Urinary bladder (tissue), 4 donors: ENCODE measurements at places on chromosomes 16 and 17.

GRCh38 chr17:76556765-76557367 lies 17.0 kb downstream of the PRCD start:
- no peak for DNase-seq

- DNase-seq: no peak
These were observed 5.3 kb upstream of the MAP3K14 start for GRCh38 chr17:45322168-45322567.

GRCh38 chr16:78794581-78795250 lies 695.3 kb downstream of the WWOX start:
- DNase-seq: no peak

GRCh38 chr16:53061701-53062159 lies 6.9 kb downstream of the CHD9 start:
- no peak for DNase-seq

DNA sequence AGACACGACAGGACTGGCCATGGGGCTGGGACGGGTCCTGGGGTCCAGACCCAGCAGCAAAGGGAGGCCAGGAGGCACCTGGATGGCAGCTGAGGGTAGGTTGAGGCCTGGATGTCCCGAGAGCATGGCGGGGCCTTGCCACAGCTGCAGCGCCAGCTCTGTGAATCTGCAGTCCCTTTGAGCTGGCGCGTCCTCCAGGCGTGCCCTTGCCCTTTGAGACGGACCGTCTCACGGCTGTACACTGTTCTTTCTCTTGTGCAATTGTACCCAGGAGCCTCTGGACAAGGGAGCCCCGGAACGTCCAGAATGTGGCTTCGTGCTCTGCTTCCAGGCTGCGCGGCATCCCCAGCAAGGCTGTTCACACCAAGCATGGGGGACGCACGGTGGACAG lies 69.5 kb upstream of the CIBAR2 start:
- no peak for DNase-seq

GRCh38 chr16:30494709-30495108 lies 22.2 kb downstream of the ITGAL start:
- DNase-seq: no peak

- DNase-seq: peak; percentile 41
These were observed 8.0 kb upstream of the FASN start for GRCh38 chr17:82105882-82106687.

GRCh38 chr16:77414752-77415231 lies 20.0 kb downstream of the ADAMTS18 start:
- no peak for DNase-seq

GRCh38 chr16:78761427-78761826 lies 662.0 kb downstream of the WWOX start:
- no peak for DNase-seq

DNA sequence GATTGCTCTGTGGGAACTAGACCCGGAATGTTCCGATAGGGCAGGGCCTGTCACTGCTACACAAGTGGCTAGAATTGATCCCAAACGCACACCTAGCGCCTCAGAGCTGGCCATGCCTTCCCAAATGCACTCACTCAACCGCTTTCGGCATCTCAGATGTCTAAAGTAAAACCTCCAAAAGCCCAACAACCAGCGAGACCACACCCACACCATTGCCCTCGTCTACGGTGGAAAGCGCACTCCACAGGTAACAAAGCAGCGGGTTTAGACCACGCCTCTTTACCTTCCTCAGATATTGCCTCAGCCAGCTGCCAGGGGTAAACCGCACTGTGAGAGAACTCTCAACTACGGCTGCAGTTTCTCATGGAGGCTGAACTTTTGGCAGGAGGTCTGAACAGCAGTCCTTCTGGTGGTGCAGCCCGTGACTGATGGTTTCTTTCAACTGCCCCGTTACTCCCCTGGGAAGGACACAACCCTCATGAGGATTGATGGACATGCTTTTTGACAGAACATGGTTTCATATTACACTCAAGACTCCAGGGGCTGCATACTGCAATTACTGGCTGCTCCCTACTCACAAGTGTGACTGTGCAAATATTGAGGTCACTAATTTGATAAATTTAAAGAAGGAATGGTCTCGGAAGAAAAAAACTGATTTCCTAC lies 34.5 kb downstream of the USP7 start:
- no peak for DNase-seq

DNA sequence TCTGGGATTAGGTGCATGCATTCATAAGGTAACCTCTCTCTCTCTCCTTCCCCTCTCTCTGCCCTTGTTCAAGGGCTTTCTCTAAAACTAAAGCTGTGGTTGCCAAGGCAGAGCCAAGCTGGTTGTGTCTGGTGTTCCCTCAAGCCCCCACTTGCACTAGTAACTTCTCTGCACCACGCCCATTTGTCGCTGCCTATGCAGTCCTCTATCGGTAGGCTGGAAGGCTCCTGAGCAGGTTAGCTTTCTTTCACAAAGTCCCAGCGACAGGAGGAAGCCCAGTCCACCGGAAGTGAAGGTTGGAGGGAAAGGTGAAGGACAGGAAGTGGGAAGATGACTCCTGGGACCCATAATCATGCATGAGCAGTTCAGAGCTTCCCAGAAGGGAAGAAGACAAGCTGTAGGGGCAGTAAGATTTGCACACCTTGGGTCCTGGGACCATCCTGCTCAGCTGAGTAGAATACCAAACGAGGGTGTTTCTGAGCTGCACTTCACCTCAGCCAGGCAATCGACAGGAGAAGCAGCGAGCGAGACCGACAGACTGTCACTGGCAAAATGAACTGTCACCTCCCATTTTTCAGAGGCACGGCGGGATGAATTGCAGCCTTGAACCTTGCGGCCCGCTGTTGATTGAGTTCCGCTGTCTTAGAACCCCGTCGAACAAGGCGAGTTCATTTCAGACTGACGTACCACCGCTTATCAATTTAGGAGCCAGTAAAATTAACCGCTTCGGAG lies 14.7 kb upstream of the SKAP1 start:
- DNase-seq: no peak

DNA sequence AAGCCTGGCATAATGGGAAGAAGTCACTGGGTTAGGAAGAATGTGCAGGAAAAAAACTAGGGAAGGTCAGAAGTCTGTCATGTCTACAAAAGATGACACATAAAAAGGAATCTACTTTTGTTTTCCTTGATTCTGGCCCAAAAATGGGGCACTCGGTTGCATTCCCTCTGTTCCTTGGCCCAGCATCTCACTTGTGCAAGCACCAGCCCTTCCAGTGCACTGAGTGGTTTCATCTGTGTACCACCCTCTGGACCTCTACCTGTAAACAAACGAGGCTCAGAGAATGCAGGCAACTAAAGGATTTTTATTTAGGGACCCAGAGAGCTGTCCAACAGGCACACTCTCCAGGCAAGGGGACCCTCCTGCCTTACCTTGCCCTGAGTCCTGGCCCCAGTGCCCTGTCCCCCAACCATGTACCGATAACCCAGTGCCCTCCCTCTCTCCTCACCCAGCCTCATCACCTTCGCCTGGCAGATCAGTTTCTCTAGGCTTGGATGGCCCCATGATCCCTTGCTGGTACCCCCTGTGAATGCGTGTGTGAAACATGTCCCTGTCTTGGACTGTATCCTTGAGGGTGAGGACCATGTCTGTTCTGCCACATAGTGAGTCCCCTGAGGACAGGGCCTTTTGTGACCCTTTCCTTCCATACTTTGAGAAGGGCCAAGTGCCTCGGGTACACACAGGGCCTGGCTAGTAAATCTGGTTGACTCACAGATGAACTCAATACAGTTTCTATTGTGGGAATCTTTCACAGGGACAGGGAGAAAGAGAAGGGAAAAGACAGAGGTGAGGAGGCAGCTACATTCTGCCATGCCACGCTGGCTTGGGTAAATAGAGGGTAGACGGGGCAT lies 13.3 kb downstream of the NXPH3 start:
- DNase-seq: no peak

DNA sequence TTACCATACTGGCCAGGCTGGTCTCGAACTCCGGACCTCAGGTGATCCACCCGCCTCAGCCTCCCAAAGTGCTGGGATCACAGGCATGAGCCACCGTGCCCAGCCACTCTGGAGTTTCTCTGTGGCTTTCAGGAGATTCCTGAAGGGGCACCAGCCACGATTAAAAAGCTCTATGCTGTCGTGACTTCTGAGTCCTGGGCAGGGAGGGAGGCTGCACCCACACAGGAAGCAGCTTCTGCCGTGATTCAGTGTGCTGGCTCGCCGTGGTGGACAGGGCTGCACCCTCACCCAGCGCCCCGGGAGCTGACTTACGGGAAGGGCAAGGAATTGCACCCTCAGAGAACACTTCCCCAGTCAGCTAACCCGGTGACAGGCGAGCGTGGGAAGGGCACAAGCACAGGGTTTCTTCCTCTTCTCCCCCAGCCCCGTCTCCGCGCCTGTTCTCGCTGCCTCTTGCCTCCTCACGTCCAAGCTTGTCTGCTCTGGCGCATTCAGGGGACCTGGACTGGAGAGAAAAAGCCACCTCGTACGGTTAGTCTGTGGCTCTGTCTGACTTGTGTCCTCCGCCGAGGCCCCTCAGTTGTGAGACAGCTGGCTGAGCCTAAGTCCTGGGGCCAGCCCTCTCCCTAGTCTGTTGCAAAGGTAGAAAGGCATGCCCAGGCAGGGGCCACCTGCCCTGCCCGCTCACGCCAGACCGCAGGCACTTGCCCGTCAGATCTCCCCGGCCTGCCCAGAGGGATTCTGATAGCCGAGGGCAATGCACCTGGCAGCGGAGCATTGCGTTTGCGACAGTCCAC lies 145.0 kb downstream of the SEC14L1 start:
- no peak for DNase-seq

GRCh38 chr17:34503528-34504195 lies 75.7 kb upstream of the TMEM132E start:
- DNase-seq: no peak

DNA sequence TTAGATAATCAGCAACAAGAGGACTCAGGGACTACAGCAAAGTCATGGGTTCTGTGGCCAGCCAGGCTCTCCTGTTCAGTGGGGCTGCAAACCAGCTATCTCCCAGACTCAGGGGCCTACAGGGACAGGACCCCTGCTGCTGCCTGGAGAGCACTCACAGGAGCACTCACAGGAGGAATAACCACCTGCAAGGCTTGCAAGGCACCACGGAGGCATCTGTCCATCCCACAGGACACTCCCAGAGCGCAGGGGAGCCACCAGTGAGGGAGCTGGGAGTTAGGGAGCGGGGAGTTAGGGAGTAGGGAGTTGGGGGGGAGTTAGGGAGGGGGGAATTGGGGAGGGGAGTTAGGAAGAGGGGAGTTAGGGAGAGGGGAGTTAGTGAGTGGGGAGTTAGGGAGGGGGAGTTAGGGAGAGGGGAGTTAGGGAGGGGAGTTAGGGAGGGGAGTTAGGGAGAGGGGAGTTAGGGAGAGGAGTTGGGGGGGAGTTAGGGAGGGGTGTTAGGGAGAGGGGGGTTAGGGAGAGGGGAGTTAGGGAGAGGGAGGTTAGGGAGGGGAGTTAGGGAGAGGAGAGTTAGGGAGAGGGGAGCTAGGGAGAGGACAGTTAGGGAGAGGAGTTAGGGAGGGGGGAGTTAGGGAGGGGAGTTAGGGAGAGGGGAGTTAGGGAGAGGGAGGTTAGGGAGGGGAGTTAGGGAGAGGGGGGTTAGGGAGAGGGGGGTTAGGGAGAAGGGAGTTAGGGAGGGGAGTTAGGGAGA lies 5.7 kb downstream of the CANT1 start:
- no peak for DNase-seq

DNA sequence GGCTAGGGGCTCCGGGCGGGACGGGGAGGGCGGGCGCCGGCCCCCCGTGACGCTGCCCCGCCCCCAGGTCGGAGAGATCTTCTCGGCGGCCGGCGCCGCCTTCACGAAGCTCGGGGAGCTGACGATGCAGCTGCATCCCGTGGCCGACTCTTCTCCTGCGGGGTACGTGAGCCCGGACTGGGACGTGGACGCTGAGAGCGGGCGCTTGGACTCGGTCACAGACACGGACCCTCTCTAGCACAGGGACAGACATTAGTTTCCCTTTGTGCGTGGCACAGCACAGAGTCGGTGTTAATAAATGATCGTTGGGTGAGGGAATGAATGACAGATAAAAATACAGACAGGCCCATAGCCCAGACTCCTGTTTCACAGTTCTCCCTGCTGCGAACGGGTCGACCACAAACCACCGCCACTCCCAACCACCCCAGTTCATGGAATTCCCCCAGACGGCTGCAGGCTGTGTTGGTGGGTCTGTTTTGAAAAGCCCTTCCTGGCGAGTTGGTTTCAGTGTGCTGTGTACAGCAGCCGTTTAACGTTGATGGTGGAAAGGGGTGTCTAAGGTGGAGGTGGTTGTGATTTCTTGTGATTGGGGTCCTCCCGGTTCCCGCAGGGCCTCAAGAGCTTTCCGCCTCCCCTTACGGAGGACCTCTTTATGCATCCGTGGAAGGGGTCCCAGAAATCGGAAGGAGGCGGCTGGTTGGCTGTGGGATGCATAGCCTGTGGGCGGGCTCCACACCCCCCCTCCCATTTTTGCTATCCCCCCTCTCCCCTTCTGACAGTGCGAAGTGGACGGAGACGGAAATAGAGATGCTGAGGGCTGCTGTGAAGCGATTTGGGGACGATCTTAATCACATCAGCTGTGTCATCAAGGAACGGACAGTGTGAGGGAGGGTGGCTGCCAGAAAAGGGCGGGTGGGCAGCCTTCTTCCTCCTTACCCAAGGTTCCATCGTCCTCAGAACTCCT lies 2.9 kb downstream of the RNASEK start:
- no peak for DNase-seq

DNA sequence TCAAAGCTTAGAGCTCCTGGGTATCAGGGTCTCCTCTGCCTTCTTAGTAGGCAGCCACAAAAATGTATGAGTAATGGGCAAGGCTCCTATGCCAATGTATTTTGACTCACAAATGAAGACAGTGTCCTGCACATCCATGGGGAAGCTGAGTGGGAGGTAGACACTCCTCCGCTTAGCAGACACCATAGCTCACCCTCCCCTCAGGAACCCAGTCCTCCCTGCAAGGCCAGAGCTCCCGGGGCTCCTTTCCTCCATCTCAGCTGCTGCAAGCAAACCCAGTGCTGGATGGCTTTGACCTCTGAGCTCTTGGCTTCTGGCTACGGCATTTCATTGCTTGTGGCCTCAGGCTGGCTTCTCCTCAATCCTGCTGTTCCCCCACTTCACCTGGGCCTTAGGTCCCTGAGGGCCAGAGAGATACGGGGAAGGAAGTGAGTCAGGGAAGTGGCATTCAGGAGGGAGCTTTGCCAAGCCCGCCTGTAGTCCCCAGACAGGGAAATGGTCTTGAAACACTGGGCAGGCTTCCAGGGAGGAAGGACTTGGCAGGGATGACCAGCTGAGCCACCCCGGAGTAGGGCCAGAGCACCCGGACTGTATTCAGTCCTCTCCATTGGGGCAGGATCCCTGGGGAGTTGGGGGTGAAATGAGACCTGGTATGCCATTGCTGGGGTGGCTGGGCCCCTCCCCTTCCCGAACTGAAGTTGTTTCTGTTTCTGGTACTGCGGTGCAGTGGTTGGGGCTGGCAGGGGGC lies 4.5 kb downstream of the ABCC3 start:
- DNase-seq: peak; percentile 63

DNA sequence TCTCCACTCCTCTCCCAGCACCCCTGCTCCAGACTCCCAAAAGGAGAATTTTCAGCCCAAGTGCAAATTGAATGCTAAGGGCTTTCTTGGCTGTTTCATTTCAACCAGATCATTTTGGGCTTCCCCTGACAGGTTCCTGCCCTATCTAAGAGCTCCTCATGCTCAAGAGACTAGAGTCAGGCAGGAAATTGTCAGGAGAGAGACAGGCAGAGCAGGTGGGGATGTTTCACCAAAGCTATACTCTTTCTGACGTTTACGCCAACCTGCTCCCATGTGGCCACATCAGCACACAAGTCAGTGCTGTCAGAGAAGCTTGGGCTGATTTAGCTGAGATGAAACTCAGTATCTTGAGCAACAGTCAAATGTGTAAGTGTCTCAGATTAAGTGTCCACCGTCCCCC lies 31.4 kb downstream of the HIC1 start:
- no peak for DNase-seq
